Endothelial cell (in vitro differentiated cells): ENCODE measurements at places on chromosomes 3 and 15. TPM values are rescaled to one million over a fixed set of nuclear protein-coding genes. Genes with fewer than 3 reads are reported as not detected.

Gene FGF7
- 0.23 TPM for total RNA-seq

DNA sequence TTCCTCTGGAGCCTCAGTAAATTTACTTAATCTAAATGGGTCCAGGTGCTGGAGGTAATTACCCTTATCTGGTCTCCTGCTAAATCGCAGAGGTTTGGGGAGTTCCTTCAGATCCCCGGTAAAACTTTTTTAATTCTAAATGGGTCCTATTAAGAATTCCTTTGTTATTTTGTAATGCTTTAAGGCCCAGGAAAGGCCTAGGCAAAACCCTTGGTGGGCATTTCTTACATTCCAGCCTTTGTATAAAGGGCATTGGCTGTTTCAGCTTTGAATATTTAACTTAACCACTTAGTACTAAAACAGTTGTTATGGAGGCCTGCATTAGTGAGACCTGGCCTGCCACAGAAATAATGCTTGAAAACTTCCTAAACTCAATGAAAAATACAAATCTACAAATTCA, 14.9 kb upstream of the ZNF662 start:
- DNase-seq, result no peak

GRCh38 chr3:43894176-43895049, 203.7 kb downstream of the ABHD5 start:
- peak; percentile 75 for DNase-seq

Gene SLC7A14
- total RNA-seq, result 2.5 TPM

Gene EOMES
- total RNA-seq, result 5.1 TPM

DNA sequence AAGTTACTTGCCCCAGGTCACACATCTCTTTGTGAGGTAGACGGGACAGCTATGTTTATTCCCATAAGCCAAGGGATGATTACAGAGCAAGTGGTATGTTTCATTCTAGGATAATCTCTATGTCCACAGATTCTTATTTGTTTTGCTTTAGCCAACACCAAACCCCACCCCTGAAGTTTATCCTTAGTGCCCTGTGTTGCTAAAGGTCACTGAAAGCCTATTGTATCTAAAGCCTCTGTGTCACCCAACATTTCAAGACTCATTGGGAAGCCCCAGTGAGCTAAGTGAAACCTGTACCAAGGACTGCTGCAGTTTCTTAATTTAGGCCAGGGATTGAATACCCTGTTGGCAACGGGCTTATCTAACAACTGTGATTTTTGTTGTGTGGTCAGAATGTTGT, 135.6 kb downstream of the ADAMTS9 start:
- no peak for DNase-seq

Gene CHRNA5
- 22.7 TPM for total RNA-seq

GRCh38 chr3:157624801-157625200, 121.6 kb upstream of the VEPH1 start:
- DNase-seq, result no peak

- DNase-seq, result no peak
Observed at GRCh38 chr3:197511130-197511529, 44.6 kb downstream of the BDH1 start.

Gene AMIGO3
- total RNA-seq, result 0.56 TPM

- no peak for DNase-seq
Observed at GRCh38 chr3:184366619-184367289, 5.2 kb downstream of the POLR2H start.

Gene FAM43A
- total RNA-seq, result 33.5 TPM

GRCh38 chr15:78321041-78321570, 19.0 kb upstream of the CRABP1 start:
- no peak for DNase-seq

Gene ABI3BP
- 0.26 TPM for total RNA-seq

- DNase-seq, result no peak
Observed at GRCh38 chr3:19425825-19426224, 277.5 kb downstream of the KCNH8 start.

DNA sequence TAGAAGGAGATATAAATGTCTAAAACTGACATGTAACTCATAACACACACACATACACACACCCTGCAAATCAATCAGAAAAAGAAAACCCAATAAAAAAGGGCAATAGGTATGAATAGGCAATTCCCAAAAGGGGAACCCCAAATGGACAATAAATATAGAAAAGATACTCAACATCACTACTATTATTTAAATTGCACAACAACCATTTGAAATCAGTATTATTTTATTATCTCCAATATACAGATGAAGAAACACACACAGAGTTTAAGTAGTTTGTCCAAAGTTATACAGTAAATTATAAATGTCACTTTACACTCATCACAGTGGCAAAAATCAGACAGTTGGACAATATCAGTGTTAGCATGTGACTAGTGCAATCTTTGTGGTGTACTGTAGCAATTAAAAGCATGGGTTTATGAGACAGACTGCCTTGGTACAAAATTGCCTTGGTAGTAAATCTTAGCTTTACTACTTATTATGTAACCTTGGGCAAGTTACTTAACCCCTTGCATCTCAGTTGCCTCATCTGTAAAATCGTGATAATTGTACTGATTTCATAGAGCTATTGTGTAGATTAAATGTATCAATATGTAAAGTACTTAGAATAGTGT, 3.4 kb upstream of the FSTL1 start:
- DNase-seq, result no peak

Gene GOLGA8R
- total RNA-seq, result 0.92 TPM

DNA sequence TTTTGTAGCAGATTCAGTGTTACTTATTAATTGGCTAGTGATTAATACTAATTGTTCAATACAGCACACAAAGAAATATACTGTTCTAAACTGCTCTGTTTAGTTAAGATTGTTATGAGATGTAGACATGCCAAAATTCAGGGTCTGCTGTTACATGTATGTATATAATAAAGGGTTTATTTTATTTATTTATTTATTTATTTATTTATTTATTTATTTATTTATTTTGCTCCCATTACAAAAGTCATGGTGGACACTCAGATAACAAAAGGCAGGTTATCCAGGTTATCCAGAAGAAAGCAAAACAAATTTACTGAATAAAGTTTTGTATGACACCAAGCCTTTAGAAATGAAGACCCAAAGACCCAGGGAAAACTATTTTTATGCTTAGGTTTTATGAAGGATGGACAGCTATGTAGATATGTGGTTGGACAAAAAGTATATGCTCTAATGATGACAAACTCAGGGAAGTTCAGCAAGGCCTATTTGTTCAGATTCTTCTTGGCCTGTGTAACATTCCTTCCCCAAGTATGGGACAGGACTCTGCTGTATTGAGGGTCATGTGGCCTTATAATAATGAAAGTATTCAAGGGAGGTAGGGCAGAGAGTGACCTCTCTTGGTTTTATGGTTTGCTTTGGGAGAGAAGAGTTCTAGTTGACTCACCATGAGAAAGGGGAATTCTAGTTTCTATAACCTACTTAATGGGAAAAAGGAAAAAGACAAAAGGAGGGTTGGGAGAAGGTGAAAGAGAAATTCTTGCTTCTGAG, 1056.8 kb downstream of the ROBO2 start:
- DNase-seq, result no peak

DNA sequence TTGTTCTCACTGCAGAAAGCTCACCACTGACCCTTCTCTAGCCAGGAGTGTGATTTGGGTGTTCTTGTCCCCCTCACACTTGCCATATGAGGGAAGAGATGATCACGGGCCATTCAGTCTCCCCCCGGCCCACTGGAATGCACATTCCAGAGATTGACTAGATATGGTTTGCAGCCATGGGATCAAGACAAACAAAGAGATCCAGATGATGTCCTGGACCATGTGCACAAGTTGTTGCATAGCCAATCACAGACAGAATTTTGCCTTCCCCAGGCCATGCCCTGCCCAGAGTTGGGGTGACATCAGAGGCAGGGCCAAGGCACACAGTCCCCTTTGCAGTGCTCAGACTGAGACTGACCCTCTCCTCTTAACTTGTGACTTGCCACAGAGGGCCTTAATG, 14.8 kb downstream of the MUC13 start:
- DNase-seq, result no peak

GRCh38 chr15:96457841-96458240, 127.3 kb downstream of the NR2F2 start:
- DNase-seq, result no peak

DNA sequence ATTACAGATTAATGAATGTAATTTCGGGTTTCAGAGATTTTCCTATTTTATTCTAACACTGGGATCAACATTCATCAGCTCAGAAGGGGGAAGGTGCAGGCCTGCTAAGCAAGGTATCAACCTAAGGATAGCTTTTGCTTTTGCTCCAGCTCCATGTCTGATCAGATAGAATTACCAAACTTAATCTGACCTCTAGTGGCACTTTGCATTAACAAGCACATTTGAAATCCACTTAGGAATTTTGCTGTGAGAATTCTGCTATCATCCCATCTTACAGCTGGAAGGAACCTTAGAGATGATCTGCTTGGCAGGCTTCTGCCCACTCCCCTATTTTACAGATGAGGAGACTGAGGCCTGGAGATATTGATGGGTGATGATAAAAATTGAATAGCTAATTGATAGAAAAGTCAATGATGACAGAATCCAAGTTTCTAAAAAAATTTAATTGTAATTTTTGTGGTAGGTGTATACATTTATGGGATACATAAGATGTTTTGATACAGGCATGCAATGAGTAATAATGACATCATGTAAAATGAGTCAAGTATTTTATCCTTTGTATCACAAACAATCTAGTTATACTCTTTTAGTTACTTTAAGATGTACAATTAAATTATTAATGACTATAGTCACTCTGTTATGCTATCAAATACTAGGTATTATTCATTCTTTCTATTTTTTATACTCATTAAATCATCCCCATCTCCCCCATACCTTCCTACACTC, 209.2 kb upstream of the ZPLD1 start:
- no peak for DNase-seq
